Neural crest cell (in vitro differentiated cells): ENCODE measurements at places on chromosomes 4 and X.

- peaks cover 7% of the 10 kb centered on the region for H3K4me1 ChIP-seq
- peak overlapping the region; percentile 22 for H3K27ac ChIP-seq
- no peaks in the 10 kb centered on the region for H3K27me3 ChIP-seq
Observed at GRCh38 chr4:98484031-98484430, 174.4 kb downstream of the TSPAN5 start.

GRCh38 chr4:57774681-57775080 lies 664.5 kb upstream of the IGFBP7 start:
- H3K27ac ChIP-seq: no peak overlapping the region
- no peaks in the 10 kb centered on the region for H3K4me1 ChIP-seq
- H3K36me3 ChIP-seq: peaks cover 3% of the 10 kb centered on the region
- DNase-seq: no peak

DNA sequence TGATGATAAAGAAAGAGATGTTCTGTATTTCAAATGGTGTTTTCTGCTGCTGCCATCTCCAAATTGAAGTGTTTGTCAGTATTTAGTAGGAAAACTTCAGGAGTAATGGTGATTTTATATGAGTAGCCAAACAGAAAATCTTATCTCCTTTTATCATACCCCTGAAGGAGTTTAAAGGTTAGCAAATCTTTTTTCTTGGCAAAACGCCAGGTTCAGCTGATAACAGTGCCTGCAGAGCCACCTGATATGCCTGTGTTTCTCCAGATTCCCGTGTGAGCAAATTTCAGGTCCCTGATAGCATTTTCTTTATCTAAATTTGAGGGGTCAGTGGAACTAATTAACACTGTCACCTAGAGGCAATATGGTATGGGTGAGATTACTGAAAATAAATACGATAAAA lies 65.8 kb upstream of the ETNPPL start:
- peaks cover 6% of the 10 kb centered on the region for H3K4me1 ChIP-seq
- H3K4me3 ChIP-seq: no peak overlapping the region
- no peak overlapping the region for H3K27ac ChIP-seq

- no peak for DNase-seq
- H3K27ac ChIP-seq: no peak overlapping the region
- no peak overlapping the region for H3K4me3 ChIP-seq
- no peaks in the 10 kb centered on the region for H3K27me3 ChIP-seq
Observed at GRCh38 chrX:48533165-48533564, 6.3 kb upstream of the TBC1D25 start.

DNA sequence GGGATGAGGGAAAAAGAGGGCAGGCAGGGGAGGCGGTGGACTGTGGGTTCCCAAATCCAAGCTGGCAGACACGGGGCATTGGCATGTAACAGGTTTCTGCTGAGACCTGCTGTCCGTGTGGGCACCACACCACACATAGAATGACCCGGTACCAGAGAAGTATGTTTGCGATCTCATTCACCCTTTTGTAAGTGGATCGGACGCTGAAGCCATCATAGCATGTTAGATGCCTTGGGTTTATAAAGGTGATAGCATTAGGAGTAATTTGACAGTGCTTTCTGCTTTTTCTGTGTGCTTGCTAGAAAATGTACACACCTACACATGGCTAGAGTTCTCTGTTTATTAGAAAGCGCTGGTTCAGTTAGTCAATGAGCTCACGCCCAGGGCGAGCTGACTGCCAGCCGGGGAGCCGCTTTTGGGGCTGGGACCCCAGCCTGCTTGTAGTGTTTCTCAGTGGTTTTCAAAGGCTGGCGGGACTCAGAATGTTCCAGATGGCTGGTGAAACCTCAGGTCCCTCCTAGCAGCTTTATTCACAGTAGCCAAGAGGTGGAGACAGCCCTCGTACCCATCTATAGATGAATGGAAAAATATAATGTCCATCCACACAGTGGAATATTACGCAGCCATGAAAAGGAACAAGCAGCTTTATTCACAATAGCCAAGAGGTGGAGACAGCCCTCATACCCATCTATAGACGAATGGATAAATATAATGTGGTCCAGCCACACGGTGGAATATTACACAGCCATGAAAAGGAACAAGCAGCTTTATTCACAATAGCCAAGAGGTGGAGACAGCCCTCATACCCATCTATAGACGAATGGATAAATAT lies 579 bp downstream of the IL3RA start:
- no peaks in the 10 kb centered on the region for H3K27me3 ChIP-seq
- H3K4me1 ChIP-seq: peaks cover 4% of the 10 kb centered on the region
- no peak overlapping the region for H3K27ac ChIP-seq
- no peaks in the 10 kb centered on the region for H3K36me3 ChIP-seq
- no peak for DNase-seq

DNA sequence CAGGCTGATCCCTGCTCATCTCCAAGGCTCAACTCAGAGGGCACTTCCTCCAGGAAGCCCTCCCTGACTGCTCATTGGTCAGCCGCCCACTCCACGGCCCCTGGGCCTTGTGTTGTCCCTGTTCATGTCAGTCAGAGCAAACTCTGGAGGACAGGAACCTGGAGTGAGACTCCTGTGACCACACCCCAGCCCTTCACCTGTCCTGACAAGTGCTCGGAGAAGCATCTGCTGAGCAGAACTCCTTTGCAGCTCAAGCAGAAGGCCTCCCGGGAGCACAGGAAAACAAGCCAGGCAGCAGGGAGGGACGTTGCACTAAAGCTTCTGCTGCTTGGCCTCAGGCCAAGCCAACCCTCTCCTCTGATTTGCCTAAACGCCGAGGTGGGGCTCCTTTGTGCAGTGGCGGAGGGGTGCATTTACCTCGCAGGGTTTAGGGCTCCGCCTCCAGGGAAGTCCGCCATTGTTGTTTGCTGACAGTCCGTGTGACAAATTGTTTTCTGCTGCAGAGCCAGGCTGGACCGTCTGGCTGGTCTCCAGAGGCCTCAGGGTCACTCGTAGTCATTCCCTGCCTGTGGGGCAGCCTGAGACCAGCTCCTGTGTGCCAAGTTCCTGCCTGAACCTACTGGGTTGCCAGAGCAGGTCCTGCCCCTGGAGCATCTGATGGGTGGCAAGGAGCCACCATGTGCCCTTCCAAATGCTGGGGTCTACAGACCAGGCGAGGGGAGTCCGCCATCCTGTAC lies 61.8 kb downstream of the C4orf50 start:
- no peaks in the 10 kb centered on the region for H3K36me3 ChIP-seq
- H3K27ac ChIP-seq: peak overlapping the region; percentile 19
- H3K4me1 ChIP-seq: peaks cover 21% of the 10 kb centered on the region
- peak; percentile 31 for DNase-seq
- H3K4me3 ChIP-seq: no peak overlapping the region

DNA sequence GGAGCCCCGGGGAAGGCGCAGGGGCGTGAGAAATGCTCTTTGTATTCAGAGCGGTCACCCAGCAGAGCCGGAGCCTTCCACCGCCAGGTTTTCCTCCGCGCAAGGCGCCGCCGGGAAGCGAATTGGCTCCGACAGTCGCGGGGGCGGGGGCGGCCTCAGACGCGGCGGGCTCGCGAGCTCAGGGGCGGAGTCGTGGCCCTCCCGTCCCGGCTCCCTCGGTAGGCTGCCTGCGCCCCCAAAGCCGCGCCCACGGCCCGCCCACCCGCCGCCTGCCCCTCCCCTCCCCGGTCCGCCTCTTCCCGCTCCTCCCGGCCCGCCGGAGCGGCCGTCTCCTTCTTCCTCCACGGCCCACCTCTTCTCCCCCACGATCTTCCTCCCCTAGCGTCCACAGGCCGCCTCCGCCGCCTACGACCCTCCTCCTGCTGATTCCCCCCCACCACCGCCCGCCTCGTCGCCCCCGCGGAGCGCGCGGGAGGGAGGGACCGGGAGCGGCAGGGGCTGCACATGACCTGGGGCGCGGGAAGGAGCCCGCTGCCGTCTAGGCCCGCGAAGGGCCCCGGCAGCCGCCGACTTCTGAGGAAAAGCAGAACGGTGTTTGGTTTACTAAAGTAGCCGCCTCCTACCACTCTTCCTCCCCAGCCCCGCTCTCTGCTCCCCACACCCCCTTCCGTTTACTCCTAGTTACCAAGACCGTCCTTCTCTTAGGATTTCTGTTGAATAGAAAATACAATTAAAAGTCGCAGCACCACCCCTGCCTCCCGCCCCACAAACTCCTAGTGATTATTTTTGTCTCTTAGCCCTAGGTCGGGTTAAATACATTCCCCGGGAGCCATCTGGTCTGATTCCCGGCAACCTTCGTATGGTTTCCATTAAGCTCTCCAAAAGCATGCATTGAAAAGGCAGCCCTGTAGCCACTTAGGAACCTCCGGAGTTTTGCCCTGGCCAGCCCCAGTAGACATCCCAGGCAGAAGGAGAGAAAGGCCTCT lies 53.2 kb downstream of the C4orf51 start:
- peak overlapping the region; percentile 89 for H3K4me3 ChIP-seq
- H3K36me3 ChIP-seq: no peaks in the 10 kb centered on the region
- H3K4me1 ChIP-seq: peaks cover 34% of the 10 kb centered on the region

GRCh38 chr4:40980318-40980883 lies 230.6 kb downstream of the NSUN7 start:
- H3K27me3 ChIP-seq: no peaks in the 10 kb centered on the region
- H3K27ac ChIP-seq: no peak overlapping the region
- H3K4me1 ChIP-seq: peaks cover 4% of the 10 kb centered on the region
- H3K4me3 ChIP-seq: no peak overlapping the region
- no peaks in the 10 kb centered on the region for H3K36me3 ChIP-seq

GRCh38 chrX:56762707-56763555 lies 33.9 kb downstream of the NBDY start:
- H3K27me3 ChIP-seq: no peaks in the 10 kb centered on the region
- peak overlapping the region; percentile 65 for H3K27ac ChIP-seq
- DNase-seq: no peak
- peaks cover 7% of the 10 kb centered on the region for H3K4me1 ChIP-seq
- peaks cover 14% of the 10 kb centered on the region for H3K36me3 ChIP-seq
- no peak overlapping the region for H3K4me3 ChIP-seq

DNA sequence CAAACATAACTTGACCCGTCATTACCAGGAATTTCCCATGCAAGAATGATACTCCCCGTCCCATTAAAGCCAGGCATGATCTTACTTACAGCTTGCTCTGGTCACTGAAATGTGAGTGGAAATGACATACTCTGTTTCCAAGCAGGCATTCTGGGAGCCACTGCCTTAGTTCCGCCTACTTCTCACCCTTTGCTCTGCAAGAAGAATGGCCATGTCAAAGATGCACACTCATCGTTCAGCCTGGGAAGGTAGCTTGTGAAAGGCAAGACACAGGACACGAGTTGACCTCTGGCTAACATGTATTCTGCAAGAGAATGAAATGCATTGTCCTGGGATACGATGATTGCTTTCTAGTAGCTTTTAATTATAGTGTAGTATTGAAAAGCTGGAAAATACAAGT lies 1144.4 kb downstream of the NLGN4X start:
- H3K4me1 ChIP-seq: peaks cover 11% of the 10 kb centered on the region
- H3K27ac ChIP-seq: peak overlapping the region; percentile 19
- no peak overlapping the region for H3K4me3 ChIP-seq
- H3K36me3 ChIP-seq: no peaks in the 10 kb centered on the region
- no peak for DNase-seq

- no peak overlapping the region for H3K4me3 ChIP-seq
- no peaks in the 10 kb centered on the region for H3K36me3 ChIP-seq
- DNase-seq: no peak
- no peaks in the 10 kb centered on the region for H3K27me3 ChIP-seq
- H3K4me1 ChIP-seq: no peaks in the 10 kb centered on the region
Observed at GRCh38 chrX:12903646-12904045, 2.8 kb upstream of the TLR8 start.

DNA sequence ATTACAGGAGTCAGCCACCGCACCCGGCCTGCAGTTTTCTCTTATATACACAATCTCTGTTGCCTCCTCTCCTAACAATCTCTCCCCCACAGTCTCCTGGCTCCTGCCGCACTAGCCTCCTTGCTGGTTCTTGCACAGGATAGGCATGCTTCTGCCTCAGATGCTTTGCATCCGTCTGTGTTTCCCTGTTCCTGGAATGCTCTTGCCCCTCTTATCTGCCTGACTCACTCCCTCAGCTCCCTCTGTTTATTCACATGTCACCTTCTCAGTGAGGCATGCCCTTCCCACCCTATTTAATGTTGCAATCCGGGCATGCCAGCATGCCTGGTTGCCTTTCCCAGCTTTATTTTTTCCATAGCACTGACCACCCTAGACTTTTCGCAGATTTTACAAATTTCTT lies 161.9 kb downstream of the PHF8 start:
- no peak overlapping the region for H3K27ac ChIP-seq
- no peaks in the 10 kb centered on the region for H3K4me1 ChIP-seq
- H3K4me3 ChIP-seq: no peak overlapping the region

DNA sequence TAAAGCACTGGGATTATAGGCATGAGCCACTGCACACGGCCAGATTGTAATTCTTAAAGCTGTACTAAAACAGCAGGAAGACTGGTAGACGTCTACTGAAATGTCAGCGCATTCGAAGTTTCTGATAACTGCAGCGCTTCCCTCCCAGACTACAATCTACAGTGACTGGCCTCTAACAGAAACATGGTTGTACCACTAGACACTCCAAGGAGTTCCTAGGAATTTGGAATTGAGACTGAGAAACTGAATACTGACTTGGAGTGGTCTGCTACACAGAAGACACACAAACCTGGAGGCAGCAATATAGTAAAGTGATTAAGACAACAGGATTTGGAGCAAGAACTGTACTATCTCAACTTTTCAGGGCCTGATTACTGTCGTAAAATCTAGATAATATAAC lies 937 bp downstream of the HELQ start:
- H3K4me1 ChIP-seq: peaks cover 34% of the 10 kb centered on the region
- no peak for DNase-seq
- peak overlapping the region; percentile 98 for H3K4me3 ChIP-seq
- no peak overlapping the region for H3K27ac ChIP-seq

DNA sequence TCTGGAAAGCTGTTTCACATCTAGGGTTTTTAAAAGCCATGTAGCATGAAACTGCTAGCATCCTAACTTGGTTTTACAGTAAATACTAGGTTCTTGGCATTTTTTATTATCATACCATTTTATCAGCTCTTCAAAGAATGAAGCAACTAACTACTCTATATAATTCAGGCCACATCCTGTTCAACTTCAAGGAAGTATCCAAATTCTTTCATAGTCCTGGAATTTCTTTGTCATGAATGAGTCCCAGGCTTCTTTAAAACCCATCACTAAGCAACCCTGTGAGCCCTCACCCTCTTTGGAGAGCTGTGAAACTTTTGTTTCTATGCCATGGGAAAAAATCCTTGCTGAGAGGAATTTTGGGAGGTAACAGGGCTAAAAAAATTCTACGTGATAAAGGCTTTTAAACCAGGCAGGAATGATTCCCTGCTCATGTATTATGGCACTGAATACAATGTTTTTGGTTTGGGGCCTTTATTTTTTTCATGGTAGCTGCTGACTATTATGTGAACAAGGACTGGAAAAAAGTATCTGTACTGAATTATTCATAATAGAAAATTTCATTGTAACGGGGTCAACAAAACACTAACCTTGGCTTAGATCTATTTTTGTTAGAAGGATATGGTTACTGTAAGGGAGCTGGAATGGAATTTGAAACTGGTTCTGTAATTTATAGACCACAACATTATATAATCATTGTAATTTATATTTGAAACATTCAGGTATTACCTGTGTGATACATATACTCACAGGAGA lies 164.9 kb downstream of the DCTD start:
- H3K36me3 ChIP-seq: peaks cover 29% of the 10 kb centered on the region
- no peak overlapping the region for H3K27ac ChIP-seq

DNA sequence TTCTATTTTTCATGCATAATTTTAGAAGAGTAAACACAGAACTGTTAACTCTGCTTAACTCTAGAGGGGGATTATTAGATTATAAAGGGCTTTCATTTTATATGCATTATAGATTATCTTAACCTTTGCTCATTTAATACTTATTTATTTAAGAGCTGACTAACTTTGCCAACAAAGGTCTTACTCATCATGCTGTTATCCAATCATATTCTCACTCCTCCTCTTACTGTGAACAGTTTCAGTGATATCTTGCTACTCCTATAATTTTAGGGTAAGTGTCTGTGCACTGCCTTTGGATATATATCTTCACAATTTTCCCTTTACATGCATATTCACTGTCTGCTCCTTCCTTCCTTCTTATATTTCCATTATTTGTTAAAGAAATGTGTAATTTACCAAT lies 1814.9 kb downstream of the STIM2 start:
- no peaks in the 10 kb centered on the region for H3K4me1 ChIP-seq
- DNase-seq: no peak
- H3K27ac ChIP-seq: no peak overlapping the region
- H3K36me3 ChIP-seq: no peaks in the 10 kb centered on the region
